Stimulated activated CD4-positive, alpha-beta T cell treated with anti-CD3 and anti-CD28 coated beads, Interleukin-4, amount 100 ng/mL, for 1 hour (primary cell): ENCODE measurements at places on chromosomes 2 and 18.

- DNase-seq: no peak
Measured at GRCh38 chr2:163086940-163087339, 248.4 kb upstream of the KCNH7 start.

GRCh38 chr2:58476556-58476955 is 235.4 kb upstream of the FANCL start:
- no peak for DNase-seq

DNA sequence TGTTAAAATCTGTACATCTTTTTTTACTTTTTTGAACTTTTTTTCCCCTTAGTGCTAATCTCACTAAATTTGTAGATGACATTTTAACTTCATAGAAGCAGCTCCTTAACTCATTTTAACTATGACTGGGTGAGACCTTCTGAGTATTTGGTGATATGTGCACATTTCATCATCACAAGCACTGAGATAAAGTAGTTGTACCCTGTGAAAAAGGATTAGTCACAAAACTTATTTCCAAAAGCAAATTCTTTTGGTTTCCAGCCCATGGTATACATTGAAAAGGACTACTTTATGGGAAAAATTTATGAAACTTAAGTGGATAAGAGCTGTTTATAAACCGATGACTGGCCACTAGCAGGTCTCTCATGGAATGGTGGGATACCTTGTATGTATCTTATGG is 581.5 kb downstream of the PLCL1 start:
- DNase-seq: no peak

GRCh38 chr2:3151153-3151918 is 226.3 kb downstream of the EIPR1 start:
- no peak for DNase-seq

- no peak for DNase-seq
Measured at GRCh38 chr2:1837022-1837421, 92.7 kb upstream of the PXDN start.

DNA sequence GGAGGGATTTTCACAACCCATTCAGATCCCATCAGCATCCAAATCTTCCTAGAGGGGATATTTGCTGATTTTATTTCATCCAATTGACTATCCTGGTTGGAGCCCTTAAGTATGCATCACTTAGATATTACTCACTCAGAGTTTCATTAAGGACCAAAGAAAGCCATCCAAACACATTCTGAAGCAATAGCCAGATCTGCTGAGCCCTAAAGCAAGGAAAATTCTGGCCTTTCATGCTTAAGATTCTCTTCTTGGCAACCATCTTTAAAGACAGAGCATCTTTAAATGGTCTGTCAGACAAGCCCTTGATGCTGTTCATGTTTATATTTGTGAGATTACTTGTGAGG is 40.9 kb upstream of the C1D start:
- no peak for DNase-seq

DNA sequence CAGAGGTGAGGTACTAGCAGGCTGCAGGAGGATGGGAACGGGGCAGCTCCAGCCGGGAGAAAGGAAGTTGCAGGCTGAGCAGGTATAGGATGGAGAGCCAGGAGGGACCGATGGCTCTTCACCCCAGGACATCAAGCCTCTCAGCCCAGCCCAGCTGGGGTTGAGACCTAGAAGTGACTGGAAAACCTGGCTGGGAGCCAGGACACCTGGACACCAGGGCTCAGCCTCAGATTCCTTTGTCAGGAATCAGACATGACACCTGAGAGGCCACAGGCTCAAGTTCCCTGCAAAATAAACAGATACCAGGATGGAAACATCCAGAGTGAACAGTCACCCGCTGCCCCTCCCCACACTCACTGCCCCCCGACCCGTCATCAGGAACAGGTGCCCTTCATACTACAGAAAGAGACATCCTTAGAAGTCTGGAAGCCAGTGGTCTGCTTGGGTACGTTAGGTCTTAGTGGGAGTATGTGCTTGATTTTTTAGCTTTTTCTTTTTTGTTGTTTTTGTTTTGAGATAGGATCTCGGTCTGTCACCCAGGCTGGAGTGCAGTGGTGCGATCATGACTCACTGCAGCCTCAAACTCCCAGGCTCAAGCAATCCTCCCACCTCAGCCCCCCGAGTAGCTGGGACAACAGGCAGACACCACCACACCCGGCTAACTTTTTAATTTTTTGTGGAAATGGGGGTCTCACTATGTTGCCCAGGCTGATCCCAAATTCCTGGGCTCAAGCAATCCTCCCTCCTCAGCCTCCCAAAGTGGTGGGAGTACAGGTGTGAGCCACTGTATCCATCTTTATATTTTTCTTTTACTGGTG is 95.7 kb upstream of the STPG4 start:
- DNase-seq: no peak

GRCh38 chr2:880201-880970 is 70.3 kb upstream of the SNTG2 start:
- DNase-seq: no peak

GRCh38 chr18:25282282-25282681 is 69.7 kb downstream of the ZNF521 start:
- no peak for DNase-seq

- DNase-seq: no peak
Measured at GRCh38 chr18:61201511-61201910, 131.7 kb upstream of the CDH20 start.

GRCh38 chr2:150136893-150137292 is 350.6 kb downstream of the RND3 start:
- DNase-seq: no peak

DNA sequence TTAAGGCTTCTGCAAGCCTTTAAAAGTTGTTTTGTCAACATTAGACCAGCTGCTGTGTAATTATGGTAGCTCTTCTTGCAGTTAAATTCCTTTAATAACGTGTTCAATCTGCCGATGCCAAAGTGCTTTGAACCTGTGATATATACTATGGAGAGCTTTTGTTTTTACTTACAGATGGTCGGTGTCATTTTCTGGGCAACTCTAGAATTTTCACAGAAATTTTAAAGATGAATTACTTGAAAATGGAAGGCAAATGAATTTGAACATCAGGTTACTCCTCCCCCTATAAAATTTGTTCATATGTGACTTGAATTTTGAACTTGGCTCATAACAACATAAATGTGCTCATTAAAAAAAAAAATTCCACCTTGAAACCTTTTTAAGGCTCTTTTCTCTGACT is 23.0 kb downstream of the LYPD6 start:
- no peak for DNase-seq

GRCh38 chr2:14978845-14979244 is 346.3 kb downstream of the LRATD1 start:
- DNase-seq: no peak

DNA sequence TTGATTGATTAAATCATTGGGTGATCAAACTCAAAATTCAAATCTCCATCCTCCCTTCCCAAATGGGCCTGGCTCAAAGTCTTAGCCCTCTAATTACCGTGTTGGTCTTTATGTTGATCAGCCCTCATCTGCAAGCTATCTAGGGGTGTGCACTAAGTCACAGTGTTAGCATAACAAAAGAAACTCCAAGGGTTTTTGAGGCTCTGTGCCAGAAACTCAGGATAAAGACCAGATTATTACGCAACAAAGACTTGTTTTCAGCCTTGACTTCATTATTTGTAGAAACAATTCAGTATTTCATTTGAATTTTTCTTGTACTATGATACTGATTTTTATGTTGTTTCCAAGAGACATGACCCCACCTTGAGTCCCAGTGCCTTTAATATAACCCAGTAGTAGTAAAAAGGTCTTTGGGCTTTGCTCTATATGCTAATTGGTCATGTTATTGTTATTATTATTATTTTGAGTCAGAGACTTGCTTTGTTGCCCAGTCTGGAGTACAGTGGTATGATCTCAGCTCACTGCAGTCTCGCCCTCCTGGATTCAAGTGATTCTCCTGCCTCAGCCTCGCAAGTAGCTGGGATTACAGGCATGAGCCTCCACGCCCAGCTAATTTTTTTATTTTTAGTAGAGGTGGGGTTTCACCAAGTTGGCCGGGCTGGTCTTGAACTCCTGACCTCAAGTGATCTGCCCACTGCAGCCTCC is 13.9 kb downstream of the PSMD14 start:
- no peak for DNase-seq

- no peak for DNase-seq
Measured at GRCh38 chr2:107313316-107313715, 427.3 kb upstream of the ST6GAL2 start.

DNA sequence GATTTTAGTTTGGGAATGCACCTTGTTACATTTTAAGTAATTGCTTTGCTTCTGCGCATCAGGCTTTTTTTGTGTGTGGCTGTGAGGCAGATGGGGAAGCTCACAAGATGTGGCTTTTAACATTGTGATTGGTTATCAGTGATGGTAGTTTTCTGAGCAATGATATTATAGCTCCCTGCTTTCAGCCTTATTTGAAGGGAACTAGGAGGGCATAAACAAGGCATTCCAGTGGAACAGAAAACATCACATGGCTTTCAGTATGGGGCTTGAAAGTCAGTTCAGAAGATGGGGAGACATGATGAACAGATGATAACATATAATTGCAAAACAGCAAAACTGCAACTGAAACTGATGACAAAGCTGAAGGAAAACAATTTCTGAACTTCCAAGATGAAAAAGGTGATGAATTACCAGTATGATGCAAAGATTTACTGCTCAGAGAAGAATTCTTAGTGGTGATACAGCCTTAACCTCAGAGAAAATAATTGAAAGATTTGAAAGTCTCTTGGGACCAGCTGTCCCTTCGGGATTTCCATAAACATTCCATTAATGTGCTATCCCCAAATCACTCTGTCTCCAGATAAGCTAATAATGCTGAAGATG is 439.7 kb downstream of the RND3 start:
- no peak for DNase-seq

DNA sequence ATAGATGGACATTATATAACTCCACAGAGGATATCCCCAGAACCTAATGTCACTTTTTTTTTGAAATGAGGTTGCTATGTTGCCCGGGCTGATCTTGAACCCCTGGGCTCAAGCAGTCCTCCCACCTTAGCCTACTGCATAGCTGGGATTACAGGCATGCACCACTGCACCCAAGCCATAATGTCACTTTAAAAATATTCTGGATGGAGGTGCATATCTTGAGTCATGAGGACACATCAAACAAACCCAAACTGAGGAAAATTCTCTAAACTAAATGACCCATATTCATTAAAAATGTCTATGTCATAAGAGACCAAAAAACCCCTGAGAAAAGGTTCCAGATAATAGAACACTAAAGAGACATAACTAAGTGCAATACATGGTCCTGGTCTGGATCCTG is 36.3 kb downstream of the OSGEPL1 start:
- DNase-seq: no peak

DNA sequence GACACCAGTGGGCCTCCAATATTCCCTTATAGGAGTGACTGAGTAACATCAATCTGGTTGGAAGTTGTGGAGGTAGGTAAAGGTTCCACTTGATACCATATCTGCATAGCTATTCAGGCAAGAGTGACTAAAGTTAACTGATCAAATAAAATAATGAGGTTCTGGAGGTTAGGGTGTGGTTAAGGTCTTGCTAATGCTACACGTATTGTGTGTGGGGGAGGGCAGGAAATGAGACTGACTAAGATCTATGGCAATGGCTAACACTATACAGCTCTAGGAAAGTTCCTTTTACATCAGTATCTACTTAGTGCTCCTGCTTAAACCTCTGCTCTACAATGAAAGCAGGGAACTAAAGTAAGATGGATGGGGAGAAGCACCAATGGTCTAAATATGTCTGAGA is 149.1 kb upstream of the MGAT5 start:
- no peak for DNase-seq

- no peak for DNase-seq
Measured at GRCh38 chr18:74152857-74153256, 4.5 kb downstream of the TIMM21 start.

- DNase-seq: no peak
Measured at GRCh38 chr2:69007603-69008002, 5.4 kb upstream of the ANTXR1 start.

DNA sequence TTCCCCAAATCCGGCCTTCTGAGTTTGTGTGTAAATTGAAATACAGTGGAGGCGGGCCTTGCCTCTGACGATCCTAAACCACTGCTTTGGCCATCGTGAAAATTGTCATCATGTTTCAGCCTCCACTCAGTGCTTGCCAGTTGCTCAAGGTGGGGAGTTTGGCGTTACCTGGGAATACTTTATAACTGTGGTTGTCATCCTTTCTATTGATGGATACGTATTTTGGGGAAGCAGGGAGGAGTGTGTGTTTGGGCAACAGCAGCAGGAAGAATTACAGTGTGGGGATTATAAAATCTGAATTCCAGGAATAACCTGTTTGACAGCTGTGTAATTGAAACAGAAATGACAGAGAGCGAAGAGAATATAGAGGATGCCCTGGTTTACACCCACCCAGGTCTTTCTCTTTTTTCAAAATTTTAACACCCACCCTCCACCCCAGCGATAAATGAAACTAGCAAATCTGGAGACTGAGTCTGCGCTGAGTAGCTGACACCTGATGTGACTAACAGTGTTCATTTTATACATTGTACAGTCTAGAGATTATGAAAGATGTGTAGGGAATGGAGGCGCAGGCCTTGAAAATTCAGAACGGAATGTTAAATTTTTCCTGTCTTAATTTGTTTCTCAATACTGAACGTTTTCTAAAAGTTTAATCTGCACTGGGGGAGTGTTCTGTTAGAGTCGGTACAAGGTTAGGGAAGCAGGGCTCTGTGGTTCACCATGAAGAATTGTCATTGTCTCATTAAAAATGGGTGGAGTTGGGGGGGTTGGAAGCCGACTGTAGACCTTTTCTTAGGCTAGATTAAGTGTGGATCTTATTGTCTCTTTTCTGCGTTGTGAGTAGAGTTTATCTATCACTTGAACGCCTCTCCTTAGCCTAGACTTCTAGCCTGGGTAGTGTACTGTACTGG is 1.6 kb downstream of the MAP4K4 start:
- DNase-seq: no peak

- DNase-seq: no peak
Measured at GRCh38 chr18:79558933-79559416, 120.6 kb upstream of the CTDP1 start.

- no peak for DNase-seq
Measured at GRCh38 chr2:188078534-188078933, 213.1 kb upstream of the GULP1 start.

GRCh38 chr2:16614314-16614860 is 51.2 kb downstream of the CYRIA start:
- no peak for DNase-seq

DNA sequence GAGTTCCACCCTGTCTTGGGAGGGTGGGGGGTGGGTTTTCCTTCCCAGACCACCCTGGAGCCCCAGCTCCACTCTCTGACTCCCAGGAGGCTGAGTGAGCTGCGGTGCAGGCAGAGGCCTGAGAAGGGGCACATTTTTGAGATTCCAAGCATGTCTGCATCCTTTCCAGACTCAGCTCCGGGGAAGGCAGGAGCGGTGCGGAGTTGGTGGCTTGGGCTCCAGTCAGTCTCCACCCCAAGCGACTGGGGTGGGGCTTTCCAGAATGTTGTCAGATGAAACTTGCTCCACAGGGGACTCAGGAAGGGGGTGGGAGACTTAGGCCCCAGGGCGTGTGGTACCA is 44.2 kb upstream of the HS6ST1 start:
- no peak for DNase-seq

- no peak for DNase-seq
Measured at GRCh38 chr2:189849550-189849949, 65.3 kb downstream of the PMS1 start.

- no peak for DNase-seq
Measured at GRCh38 chr2:9430316-9431293, 7.2 kb downstream of the CPSF3 start.

DNA sequence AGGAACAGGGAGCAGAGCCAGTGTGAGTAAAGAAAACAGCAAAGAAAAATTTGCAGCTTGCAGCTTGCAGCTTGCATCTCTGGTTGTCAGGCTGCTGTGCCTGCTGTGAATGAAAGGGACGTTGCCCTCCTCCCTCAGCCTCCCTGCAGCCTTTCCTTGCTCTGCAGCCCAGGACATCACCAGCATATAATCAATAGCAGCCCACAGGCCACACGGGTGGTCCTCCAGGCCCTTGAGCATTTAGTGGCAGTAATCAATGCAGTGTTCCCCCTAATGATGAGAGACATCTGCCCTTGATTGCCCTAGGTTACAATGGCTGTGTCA is 122.2 kb upstream of the TACR1 start:
- DNase-seq: no peak
